Sigmoid colon (tissue), 7 donors: ENCODE measurements at places on chromosomes 13 and 19.

- DNase-seq, result no peak
- H3K36me3 ChIP-seq, result no peaks in the 10 kb centered on the region
- no peak overlapping the region for H3K4me3 ChIP-seq
- H3K27ac ChIP-seq, result peak overlapping the region; percentile 24
Observed at GRCh38 chr13:103883698-103884097, 817.5 kb upstream of the SLC10A2 start.

DNA sequence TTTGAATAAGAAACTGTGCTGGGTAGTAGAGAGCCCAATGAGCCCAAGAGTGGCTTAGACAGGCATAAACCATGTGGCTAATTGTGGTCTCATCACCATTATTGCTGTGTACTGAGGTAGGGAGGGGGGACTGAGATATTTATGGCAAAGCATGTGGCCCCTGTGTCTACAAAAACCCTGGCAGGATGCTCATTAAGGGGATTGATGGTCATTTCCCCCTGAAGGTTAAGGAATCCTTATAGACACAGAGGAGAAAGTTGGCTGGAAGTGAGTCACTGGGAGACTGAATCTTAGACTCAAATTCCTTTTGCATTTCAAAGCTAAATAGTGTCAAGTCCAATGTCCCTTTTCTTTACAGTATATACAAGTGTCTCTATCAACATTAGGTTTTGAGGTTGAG lies 9.8 kb upstream of the DACT3 start:
- H3K27ac ChIP-seq, result no peak overlapping the region
- DNase-seq, result no peak
- no peaks in the 10 kb centered on the region for H3K27me3 ChIP-seq
- no peak overlapping the region for H3K4me3 ChIP-seq
- peaks cover 30% of the 10 kb centered on the region for H3K36me3 ChIP-seq
- H3K4me1 ChIP-seq, result no peaks in the 10 kb centered on the region

DNA sequence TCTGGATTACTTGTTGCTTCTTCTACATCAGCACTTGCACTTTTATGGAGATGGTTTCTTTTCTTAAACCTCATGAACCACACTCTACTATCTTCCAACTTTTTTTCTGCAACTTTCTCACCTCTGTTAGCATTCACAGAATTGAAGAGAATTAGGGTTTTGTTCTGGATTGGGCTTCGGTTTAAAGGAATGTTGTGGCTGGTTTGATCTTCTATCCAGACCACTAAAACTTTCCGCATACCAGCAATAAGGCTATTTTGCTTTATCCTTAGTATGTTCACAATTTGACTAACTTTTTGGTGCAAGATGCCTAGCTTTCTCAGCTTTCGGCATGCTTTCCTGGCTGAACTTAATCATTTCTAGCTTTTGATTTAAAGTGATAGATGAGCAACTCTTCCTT lies 666.7 kb upstream of the MIR17HG start:
- no peak for DNase-seq
- no peak overlapping the region for H3K4me3 ChIP-seq
- no peaks in the 10 kb centered on the region for H3K4me1 ChIP-seq
- H3K27ac ChIP-seq, result no peak overlapping the region
- no peaks in the 10 kb centered on the region for H3K36me3 ChIP-seq
- no peaks in the 10 kb centered on the region for H3K27me3 ChIP-seq

DNA sequence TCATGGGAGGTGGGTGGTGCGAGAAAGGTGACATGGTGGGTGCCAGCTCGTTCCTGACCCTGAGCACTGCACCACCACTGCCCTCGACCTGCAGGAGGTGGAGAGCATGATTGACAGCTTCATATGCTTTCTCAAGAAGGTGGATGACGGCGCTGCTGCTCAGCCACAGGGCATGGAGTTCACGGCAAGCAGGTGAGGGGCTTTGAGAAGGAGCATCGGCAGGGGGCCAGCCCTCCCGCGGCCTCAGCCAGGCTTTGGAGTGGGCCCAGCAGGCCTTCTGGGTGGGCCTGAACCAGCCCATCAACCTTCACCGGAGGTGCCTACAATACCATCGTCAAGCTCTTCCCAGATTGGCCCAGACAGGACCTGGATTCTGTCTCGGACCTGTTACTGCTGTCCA lies 18.9 kb upstream of the ZNF14 start:
- no peak overlapping the region for H3K4me3 ChIP-seq
- DNase-seq, result no peak
- H3K4me1 ChIP-seq, result no peaks in the 10 kb centered on the region
- no peaks in the 10 kb centered on the region for H3K27me3 ChIP-seq
- no peaks in the 10 kb centered on the region for H3K36me3 ChIP-seq
- H3K27ac ChIP-seq, result no peak overlapping the region

GRCh38 chr13:64239372-64239771 lies 2823.7 kb upstream of the PCDH20 start:
- no peaks in the 10 kb centered on the region for H3K36me3 ChIP-seq
- DNase-seq, result no peak
- no peaks in the 10 kb centered on the region for H3K4me1 ChIP-seq
- H3K27me3 ChIP-seq, result no peaks in the 10 kb centered on the region
- no peak overlapping the region for H3K4me3 ChIP-seq
